Heart right ventricle (tissue), 16 donors: ENCODE measurements at places on chromosomes 2 and 18. TPM values are rescaled to one million over a fixed set of nuclear protein-coding genes. Genes with fewer than 3 reads are reported as not detected.

The APLF gene
- 1.8 TPM for polyA plus RNA-seq

The LIMS2 gene
- 148 TPM for polyA plus RNA-seq

The CDH19 gene
- 15.2 TPM for polyA plus RNA-seq

The SPP2 gene
- not detected for polyA plus RNA-seq

The TOGARAM2 gene
- polyA plus RNA-seq: 6.0 TPM
